ENCODE measurements at places on chromosomes 4 and X. TPM values are rescaled to one million over a fixed set of nuclear protein-coding genes. Genes with fewer than 3 reads are reported as not detected.

ERAS gene
- not detected for polyA plus RNA-seq

GRCh38 chrX:122464341-122464740 lies 719.7 kb upstream of the GRIA3 start:
- no peaks in the 10 kb centered on the region for H3K27me3 ChIP-seq
- H3K4me3 ChIP-seq: no peak overlapping the region
- no peak overlapping the region for H3K27ac ChIP-seq
- no peaks in the 10 kb centered on the region for H3K36me3 ChIP-seq

DNA sequence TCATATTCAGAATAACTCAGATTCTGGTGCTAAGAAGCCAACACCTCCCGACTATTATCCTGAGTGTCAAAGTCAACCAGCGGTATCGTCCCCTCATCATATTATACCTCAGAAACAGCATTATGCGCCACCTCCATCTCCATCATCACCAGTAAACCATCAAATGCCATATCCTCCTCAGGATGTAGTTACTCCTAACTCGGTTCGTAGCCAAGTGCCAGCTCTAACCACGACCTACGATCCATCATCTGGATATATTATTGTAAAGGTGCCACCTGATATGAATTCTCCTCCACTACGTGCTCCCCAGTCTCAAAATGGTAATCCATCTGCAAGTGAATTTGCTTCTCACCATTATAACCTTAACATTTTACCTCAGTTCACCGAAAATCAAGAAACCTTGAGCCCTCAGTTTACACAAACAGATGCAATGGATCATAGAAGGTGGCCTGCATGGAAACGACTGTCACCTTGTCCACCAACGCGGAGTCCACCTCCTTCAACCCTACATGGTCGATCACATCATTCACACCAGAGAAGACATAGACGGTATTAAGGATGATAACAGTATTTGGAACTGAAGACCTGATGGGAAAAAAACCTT lies 1.1 kb downstream of the CBLL2 start:
- no peaks in the 10 kb centered on the region for H3K4me1 ChIP-seq
- H3K36me3 ChIP-seq: no peaks in the 10 kb centered on the region
- H3K27ac ChIP-seq: no peak overlapping the region
- DNase-seq: no peak
- no peak overlapping the region for H3K4me3 ChIP-seq

DNA sequence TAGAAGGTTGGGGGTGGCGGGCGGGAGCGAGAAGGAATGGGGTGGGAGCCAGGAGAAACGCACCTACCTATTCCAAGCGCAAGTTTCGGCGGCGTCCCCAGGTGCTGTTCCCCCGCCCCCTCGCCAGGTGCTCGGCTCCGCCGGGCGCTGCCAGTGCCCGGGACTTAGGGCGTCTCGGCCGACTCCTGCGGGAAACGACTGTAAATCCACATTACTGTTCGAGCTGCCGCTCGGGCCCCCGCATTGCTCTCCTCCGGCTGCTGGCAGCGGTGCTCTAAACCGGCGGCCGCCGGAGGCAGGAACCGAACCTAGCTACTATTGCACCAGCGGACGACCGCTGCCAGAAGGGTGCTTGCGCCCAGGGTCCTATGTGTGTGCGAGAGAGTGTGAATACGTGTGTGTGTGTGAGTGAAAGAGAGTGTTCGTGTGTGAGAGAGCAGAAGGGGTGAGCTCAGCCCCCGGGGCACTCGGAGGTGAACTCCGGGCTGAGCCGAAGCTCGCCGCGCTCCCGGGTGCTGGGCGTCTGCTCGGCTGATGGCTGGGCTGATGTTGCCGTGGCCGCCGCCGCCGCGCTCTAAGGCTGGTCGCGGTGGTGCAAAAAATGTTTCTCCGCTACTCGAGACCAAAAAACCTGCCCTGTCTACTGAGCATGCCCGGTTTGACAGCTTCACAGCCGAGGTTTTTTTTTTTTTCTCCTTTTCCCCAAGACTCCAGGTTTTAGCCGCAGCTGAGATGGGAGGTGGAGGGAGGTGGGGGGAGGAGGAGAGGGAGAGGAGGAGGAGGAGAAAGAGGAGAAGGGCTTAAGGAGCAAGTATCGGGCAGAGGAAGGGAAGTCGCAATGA lies 115.7 kb upstream of the TEX13C start:
- DNase-seq: peak; percentile 65
- H3K27me3 ChIP-seq: peaks cover 49% of the 10 kb centered on the region
- H3K4me1 ChIP-seq: no peaks in the 10 kb centered on the region
- H3K36me3 ChIP-seq: no peaks in the 10 kb centered on the region
- H3K4me3 ChIP-seq: peak overlapping the region; percentile 49

DNA sequence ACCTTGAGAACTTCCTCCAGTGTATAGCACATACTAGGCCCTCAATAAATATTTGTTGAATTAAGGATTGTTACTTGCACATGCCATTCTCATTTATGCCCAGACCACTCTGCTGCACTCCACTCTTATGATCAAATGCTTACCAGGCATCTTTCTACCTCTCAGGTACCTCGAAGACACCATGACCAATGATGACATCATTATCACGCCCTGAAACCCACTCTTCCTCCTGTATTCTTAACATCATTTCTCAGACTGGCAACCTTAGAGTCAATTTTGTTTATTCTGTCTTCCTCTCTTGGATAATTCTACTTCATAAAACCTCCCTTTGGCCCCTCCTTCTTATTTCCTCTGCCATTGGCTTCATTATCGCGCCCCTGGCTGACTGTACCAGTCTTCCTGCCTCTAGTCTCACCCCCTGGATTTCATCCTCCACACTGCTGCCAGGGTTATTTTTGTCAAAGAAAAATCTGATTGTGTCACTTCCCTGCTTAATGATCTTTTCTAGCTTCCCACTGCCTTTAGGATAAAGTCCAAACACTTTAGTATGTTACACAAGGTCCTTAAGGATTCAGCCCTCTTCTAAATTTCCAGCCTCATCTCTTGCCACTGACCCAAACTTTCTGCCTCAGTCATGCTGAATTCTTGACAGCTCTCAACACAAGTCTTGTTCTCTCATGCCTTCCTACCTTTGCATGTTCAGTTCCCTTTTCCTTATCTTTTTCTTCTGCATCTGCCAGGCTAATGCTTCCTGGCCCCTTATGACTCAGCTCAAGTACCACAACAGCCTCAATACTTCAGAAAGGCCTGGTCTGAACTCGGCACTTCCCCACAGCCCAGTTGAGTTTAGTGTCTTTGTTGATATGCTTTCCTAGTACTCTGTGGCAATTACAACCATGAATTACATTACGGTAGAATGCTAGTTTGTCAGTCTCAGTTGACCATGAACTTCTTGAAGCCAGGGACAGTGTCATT lies 45.8 kb downstream of the HDAC8 start:
- no peaks in the 10 kb centered on the region for H3K36me3 ChIP-seq
- H3K4me3 ChIP-seq: no peak overlapping the region
- H3K4me1 ChIP-seq: no peaks in the 10 kb centered on the region
- no peak for DNase-seq

GBA3 gene
- polyA plus RNA-seq: 0.23 TPM

DNA sequence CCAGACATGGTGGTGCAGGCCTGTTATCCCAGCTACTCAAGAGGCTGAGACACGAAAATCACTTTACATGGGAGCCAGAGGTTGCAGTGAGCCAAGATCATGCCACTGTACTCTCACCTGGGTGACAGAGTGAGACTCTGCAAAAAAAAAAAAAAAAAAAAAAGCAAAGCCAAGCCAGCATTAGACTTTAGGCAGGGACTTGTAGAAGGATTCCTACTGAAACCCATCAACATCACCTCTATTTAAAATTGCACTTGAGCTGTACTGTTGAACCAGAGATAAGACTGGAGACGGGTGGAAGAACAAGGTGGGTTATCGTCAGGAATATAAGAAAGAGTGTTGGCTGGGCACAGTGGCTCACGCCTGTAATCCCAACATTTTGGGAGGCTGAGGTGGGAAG lies 15.7 kb upstream of the AFAP1 start:
- H3K27ac ChIP-seq: no peak overlapping the region
- DNase-seq: no peak
- no peaks in the 10 kb centered on the region for H3K36me3 ChIP-seq
- H3K4me1 ChIP-seq: peaks cover 3% of the 10 kb centered on the region

DNA sequence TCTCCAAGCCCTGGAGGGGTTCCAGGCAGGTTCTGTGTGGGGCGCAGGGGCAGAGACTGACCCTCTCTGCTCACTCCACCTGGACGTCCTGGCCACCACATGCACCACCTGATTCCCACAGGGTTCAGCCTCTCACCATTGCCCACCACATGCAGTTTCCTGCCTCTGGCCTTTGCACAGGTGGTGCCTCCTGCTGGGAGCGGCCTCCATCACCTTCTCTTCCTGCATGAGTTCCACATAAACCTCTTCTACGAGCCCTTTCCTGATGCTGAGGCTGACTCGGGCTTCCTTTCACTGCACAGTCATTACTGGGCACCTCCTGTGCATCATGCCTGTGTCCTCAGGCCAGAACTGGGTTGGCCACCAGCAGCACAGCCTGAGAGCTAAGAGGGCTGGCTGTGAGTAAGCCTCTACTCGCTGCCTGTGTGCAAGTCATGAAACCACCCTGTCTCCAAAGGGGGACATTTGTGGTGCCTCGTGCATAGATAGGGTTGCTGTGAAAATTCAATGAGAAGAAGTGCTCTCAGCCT lies 19.9 kb downstream of the MAN2B2 start:
- H3K4me3 ChIP-seq: no peak overlapping the region
- DNase-seq: no peak
- no peaks in the 10 kb centered on the region for H3K36me3 ChIP-seq
- H3K4me1 ChIP-seq: no peaks in the 10 kb centered on the region

DNA sequence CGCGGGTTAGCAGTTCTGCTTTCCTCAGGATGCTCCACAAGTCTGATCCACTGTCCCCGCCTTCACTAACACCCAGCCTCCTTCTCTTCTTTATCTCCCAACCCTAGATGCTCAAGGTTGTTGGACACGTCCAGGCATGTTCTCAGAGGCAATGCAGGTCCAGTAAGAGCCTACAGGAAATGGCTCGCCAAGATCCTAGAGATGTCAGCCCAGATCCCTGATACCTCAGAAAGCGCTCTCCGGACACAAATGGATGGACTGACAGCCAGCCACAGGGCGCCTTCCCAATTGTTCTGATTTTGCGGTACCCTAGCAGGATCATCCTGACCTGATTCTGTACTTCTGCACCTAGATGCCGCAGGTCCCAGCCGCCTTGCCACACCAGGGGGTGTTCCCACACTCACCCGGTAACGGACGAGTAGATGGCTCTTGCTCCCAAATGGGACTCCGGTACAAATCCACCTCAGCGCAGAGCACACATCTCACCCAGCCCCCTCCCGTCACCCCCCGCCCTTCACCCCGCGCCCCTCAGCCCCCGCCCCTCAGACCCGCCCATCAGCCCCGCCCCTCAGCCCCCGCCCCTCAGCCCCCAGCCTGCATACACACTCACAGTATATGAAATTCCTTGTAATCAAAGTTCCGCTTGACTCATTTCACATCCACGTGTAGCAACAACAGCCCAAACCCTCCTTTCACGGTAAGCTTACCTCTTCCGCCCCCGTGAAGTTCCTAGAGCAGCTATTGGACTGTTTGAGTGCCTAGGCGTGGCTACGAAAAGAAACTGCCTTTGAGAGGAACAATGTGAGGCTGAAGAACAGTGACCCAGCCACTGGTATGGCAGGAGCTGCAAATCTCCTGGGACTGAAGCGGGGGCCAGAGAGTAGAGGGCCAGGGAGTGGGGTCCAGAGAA lies at the start of gene EDA2R:
EDA2R (minus strand) TSS at position 488 of the 910 bp plus-strand sequence. CDS start 23,058 bp downstream, outside the sequence.
- H3K4me1 ChIP-seq: no peaks in the 10 kb centered on the region
- H3K4me3 ChIP-seq: peak within 1 kb of the TSS; percentile 39
- H3K27me3 ChIP-seq: peaks cover 23% of the 10 kb centered on the region
- H3K27ac ChIP-seq: no peak within 1 kb of the TSS
- H3K36me3 ChIP-seq: no peaks in the 10 kb centered on the region

DNA sequence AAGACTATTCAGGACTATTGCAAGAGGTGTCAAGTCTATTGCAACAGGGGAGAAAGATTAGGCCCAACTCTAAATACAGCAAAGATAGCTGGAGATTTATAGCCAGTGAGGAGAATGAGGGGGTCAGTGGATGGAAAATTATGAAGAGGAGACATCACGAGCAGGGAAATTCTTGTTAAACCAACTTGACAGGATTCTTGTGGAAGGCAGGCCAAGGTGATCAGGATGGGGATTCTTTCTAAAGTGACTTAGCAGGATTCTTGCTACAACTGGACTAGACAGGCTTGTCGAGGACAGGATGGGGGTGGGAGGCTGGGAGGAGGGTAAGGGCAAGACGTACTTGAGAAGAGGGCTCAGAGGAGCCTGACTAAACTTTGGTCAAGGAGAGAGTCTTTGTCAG lies 89.0 kb downstream of the PHEX start:
- peaks cover 13% of the 10 kb centered on the region for H3K27me3 ChIP-seq
- no peaks in the 10 kb centered on the region for H3K4me1 ChIP-seq
- H3K4me3 ChIP-seq: no peak overlapping the region
- no peak overlapping the region for H3K27ac ChIP-seq

DNA sequence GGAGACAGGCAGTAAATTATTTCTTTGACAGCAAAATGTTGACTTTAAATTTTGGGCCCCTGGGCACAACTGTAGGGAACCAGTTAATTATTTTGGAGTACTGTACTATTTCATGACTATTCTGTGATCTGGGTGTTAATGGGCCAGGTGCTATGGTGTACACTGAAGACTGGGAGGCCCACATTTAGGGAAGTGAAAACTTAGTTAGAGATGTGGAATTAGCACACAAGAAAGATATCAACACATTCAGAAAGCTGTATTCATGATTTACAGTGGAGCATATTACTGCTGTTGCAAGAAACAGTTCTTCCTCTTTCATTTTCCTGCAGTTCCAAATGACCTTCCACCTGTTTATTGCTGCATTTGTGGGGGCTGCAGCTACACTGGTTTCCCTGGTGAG lies 12.4 kb downstream of the PLP1 start:
- H3K27ac ChIP-seq: no peak overlapping the region
- no peaks in the 10 kb centered on the region for H3K27me3 ChIP-seq
- H3K4me3 ChIP-seq: no peak overlapping the region
- no peaks in the 10 kb centered on the region for H3K4me1 ChIP-seq

DNA sequence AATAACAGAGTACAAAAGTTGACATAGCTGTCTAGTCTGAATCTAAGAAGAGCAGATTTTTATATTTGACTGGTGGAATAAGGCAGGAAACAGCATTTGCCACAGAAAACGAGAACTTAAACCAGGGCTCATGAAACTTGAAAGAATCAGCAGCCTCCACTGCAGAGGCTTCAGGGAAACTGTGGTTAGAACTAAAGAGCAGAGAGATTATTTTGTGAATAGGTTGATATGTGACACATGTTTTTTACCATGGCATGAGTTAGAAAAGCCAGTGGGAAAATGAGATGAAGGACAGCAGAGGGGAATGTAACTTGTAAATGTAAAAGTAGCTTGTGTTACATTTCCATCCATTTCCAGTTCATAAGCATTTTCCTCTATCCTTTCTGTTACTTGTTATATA lies 63.7 kb upstream of the CAMK2D start:
- no peak overlapping the region for H3K27ac ChIP-seq
- no peak for DNase-seq

DNA sequence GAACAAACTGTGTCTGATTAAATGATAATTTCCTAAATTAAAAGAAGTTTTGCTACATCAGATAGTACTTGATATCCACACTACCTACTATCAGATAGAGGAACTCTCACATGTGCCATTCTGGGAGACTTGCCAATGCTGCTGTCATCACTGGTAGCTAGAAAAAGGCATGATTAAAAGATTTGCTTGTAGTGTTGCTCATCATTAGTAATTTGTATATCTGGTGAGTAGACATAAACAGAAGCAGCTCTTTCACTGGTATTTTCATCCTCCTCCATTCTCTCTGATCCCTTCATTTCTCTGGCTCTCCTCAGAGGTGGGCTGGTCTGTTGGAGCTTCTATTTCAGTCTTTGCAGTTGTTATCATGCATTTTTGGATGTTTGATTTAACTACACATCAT lies 56.0 kb downstream of the SPRY1 start:
- no peaks in the 10 kb centered on the region for H3K27me3 ChIP-seq
- peak; percentile 62 for DNase-seq
- no peak overlapping the region for H3K4me3 ChIP-seq
- peaks cover 8% of the 10 kb centered on the region for H3K4me1 ChIP-seq

Measured in psoas muscle (tissue), 8 donors.